ENCODE measurements at places on chromosomes 6 and 20.

DNA sequence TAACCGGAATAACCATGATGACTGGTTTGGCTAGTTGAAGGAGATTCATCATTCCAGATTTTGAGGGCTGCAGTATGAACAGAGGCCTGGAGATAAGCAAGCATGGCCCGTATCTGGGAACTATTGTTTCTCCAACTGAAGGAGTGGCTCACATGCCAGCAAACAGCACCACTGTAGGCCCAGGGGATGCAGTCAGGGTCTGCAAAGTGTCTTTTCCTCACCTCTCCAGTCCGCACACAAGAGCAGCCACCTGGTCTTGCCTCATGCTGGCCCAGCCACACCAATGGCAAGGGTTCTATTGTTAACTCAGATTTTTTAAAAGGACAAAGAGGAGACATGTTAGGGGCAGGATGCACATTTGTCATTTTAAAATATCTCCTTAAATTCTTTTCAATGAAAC is 55.1 kb downstream of the KIZ start:
- no peak for DNase-seq

- no peak for DNase-seq
Measured at GRCh38 chr6:141677598-141678211, 455.0 kb upstream of the GJE1 start.

GRCh38 chr6:15362274-15363160 is 116.6 kb downstream of the JARID2 start:
- DNase-seq: no peak

DNA sequence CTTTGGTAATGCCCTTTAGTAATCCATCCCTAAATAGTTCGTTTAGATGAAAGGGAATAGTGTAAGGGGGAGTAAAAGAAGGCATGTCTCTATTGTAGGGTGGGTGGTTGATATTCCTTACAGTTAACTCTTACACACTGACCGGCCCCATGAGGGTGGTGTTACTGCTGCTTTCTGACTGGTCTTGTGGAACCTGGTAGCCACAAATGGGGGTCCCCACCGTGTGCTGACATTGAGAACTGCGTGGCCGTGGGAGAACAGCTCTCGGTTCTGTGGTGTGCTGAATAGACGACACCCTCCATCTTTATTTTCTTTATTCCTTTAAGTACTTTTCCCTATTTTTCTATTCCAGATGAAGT is 19.3 kb downstream of the MRAP2 start:
- DNase-seq: no peak

DNA sequence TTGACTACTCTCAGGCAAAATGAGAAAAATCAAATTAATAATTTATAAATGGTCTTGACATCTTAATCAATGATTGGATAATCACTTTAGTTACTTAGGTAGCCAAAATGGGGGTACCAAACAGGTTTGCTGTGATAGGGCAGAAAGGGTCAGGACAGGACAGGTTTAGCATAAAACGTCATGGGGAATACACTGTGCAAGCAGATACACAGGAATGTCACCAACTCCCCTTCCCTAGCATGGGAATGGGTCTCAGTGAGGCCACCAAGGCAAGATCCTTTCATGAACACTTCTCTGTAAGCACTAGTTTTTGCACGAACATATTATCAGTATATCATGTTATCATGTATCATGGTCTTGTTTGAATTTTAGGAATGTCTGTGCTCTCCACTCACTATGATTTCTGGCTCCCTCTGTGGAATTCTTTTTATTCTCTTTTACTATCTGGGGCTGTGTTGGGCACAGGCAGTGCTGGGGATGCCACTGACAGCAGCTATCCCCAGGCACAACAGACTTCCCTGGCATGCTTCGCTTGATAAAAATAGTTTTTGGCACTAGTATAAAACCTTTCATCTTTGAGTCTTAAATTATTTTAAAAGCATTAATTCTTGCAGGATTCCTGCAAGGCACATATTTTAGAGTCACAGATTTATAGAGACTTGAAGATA is 18.3 kb downstream of the PTCHD4 start:
- DNase-seq: no peak

- DNase-seq: no peak
Measured at GRCh38 chr20:38095017-38095686, 61.6 kb downstream of the RPRD1B start.

- no peak for DNase-seq
Measured at GRCh38 chr6:44737829-44738528, 350.5 kb downstream of the CDC5L start.

DNA sequence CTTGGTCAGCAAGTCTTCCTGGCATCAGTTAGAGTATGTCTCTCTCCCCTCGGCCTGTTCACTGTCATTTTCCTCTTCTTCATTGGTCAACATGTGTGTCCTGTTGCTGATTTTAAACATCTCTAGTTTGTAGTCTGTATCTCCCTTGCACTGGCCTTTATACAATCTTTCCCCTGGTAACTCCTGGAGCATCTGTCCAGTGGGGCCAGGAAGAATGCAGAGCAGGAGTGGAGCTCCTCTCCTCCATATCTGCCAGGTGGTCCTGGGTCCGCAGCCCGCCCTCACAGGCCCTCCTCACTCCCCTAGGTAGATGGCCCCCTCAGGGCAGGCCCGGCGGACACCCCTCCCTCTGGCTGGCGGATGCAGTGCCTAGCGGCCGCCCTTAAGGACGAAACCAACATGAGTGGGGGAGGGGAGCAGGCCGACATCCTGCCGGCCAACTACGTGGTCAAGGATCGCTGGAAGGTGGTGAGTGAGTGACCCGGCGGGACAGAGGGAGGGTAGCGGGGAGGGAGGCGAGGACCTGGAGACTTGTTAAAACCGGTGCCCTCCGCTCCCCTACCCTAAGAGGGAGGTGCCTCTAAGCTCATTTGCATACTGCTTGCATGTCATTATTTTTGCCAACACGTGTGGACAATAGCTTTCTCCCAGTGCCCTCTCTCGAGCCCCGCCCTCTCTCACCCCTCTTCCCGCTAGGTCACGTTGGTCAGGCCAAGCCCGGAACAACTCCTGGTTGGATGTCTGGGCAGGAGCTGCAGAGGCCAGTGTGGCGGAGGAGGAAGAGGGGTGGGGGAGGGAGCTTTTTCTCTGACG is 3.2 kb downstream of the TTBK1 start:
- no peak for DNase-seq

GRCh38 chr6:164554226-164554625 is 755.2 kb downstream of the C6orf118 start:
- no peak for DNase-seq

DNA sequence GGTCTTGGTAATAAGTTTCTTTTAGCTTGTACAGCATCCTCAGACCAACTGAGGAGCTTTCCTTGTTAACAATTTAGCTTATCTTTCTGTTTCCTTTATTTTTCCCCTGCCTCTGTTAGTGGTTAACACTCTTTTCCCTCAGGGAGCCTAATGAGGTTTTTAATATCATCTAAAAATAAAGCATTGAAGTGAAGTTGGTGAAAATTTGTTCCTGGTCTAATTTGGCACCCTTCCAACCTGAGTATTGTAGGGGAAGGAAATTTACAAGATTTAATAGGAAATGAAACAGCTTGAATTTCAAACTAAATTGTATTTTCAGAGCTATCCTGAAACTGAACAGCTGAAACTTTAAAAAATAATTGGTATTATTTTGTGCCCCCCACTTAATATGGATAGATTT is 28.1 kb upstream of the VAPB start:
- no peak for DNase-seq

GRCh38 chr20:10629946-10630650 is 43.7 kb downstream of the JAG1 start:
- DNase-seq: no peak

- DNase-seq: no peak
Measured at GRCh38 chr20:35225319-35226125, 968 bp upstream of the MMP24 start.

DNA sequence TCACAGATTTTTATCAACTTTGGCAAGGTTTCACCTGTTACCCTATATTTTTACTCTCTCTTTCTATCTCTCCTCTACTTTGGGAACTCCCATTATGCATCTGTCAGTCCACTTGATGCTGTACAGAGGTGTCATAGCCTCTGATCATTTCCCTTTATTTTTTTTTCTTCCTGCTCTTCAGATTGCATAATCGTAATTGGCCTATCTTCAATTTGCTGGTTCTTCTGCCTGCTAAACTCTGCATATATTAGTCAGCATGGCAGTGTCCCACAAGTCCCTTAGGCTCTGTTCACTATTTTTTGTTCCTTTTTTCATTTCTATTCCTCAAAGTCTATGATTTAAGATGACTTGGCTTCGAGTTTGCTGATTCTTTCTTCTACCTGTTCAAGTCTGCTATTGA is 44.7 kb upstream of the MICB start:
- DNase-seq: no peak

DNA sequence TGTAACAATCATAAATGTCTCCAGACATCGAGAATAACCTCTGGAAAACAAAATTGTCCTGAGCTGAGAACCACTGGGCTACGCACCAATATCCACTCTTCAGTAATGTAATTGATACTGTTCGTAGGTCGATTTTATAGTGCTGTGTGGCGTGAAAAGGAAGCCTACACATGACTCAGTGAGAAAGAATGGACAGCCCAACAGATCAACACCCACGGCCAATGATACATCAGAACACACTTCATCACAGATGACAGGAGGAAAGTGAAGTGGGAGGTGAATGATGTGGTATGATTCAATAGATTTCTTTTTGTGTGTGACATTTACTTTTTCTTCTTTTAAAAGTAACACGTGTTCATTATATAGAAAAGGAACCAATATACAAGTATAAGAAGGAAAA is 93.5 kb downstream of the RPS12 start:
- DNase-seq: no peak

DNA sequence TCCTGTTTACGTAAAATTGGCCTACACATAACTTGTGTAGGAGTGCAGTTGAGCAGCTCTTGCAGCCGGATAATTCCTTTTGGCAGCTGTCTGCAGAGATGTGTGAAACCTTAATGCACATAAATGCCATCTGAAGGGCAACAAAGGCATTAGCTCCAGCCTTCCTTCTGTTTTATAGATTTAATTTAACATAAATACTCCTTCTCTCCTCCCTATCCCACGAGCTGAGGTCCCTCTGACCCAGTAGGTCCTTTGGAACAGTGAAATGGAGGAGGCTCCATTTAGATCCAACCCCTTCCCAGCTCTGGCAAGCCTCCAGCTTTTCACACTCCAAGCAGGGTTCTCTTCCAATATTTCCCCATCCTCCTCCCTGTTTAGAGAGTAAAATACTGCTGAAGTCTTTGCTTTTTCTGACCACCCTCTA is 6.5 kb downstream of the PLEKHG1 start:
- no peak for DNase-seq
